ENCODE measurements at places on chromosomes 2 and 18.

GRCh38 chr2:185821467-185821866 is 82.9 kb downstream of the FSIP2 start:
- DNase-seq: no peak

DNA sequence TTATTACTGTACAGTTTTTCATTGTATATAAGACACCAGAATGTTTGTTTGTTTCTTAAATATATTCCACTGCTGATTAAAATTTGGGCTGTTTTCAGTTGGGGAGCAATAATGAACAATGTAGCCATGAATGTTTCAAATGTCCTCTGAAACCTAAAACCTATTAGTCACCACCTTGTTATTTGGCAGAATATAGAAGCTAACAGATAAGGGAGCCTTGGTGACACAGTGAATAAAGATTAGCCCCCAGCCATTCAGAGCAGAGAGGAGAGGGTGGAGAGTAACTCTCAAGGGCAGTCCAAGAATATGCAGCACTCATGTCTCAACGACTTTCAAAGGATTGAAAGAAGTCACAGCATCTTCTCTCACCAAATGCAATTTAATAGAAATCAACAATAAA is 43.1 kb upstream of the ATP8B1 start:
- DNase-seq: peak; percentile 62

- no peak for DNase-seq
Measured at GRCh38 chr2:237326266-237327171, 87.4 kb downstream of the COL6A3 start.

DNA sequence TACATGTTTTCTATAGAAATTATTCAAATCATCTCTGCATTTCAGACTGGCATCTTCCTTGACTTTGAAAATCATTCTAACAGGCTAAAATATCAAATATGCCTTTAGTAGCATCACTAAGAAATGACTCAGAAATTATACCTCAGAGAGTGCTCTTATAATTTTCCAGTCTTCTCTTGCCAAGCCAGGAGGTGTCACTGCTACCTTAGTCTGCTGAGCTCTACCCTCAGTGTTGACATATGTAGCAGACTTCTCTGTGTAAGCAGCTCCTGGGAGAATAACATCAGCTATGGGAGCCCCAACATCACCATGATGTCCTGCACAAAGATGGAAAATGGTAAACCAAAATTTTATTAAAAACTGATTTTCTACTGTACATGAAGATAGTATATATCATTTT is 31.6 kb downstream of the NDUFS1 start:
- DNase-seq: no peak

DNA sequence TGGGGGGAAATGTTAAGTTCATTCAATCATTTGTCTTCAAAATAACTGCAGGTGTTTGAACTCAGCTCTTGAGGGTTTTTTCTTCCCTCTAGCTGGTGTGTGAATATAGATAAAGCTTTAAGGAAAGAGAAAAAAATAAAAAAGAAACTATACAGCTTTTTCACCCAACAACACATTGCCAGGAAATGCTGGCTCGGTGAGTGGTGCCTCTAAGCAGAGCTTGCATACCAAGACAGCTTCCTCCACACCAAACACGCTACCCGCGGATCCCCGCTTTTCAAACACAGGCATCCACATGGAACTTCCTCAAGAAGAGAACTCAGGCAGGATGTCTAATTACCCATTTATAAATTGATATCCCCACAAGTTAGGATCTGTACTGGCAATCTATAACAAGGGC is 69.8 kb upstream of the TANK start:
- DNase-seq: no peak

GRCh38 chr2:177245010-177245422 is 19.5 kb downstream of the NFE2L2 start:
- DNase-seq: peak; percentile 62

DNA sequence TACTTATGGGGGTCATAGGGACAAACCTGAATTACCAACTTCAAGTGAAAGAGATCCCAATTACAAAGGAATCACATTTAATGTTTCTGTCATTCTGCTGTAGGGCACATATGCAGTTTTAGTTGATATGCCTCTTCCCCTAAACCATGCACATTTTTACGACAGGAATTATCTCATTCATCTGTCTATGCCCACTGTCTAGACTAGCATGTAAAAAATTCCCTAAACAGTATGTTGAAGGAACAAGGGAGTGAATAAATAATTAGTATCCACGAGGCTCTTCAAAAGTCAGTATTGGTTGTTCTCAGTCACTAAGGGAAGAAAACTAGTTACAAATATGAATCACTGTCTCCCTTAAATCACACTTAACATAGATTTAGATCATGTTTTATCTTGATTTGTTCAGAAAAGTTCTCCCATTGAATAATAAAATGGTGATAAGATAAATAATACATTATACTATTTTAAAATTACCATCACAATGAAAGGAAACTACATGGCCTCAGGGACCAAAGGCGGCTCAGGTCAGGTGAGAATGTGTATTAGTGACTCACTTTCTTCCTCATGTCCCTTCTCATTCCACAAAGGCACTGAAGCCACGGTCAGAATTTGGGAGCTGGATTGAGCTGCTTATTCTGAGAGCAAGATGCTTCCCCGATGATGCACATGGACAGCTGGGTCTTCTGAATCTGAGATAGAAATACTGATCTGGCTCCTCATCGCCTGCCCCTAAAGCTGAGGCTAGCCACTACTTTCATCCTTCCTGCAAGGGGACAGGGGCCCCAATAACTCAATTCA is 29.1 kb downstream of the DYM start:
- no peak for DNase-seq

GRCh38 chr2:65279756-65280155 is 52.1 kb downstream of the ACTR2 start:
- DNase-seq: no peak

DNA sequence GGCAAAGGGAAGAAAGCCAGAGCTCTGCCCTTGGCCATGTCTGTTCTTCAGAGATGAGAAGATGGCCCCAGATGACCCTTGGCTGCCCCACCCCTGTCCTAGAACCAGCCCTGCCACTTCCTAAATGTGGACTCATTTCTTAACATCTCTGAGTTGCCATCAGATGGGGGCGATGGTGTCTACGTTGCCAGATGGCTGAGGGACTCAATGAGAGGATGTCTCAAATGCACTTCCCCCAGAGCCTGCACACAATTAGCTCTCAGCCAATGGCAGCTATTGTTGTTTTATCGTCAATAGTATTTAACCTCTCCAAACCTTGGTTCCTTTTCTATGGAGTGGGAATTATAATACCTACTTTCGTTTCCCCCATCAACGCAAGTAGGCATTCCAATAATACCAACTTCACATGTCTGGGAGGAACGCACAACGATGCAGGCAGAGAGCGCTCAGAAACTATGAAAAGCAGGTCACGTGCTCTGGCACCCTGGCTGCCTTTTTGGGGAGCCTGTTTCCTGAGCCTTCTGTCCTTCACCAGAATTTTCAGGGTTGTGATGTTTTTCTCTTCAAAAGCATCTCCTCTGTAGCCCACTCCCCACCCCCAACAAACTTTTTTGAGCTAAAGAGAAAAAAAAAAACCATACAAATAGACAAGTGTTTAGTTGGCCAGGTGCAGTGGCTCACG is 100.3 kb downstream of the MCFD2 start:
- no peak for DNase-seq

- DNase-seq: no peak
Measured at GRCh38 chr2:224440988-224441387, 39.1 kb upstream of the FAM124B start.

DNA sequence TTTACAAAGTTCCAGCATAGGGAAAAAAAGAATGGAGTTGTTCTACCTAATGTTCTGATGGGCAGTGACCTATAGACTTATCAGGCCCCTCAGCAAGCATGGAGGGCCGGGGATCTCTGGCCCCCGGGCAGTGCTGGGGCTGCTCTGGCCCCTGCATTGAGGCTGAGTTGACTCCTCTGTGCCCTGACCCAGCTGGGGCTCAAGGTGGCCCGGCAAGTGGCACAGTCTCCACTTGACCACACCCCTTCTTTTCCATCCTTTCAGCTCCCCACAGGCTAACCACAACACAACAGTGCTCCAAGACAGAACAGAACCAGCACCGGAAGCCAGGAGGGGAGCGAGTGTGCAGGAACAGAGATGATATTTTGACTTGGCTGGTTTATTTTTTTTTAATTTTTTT is 19.9 kb downstream of the TOGARAM2 start:
- no peak for DNase-seq

- DNase-seq: no peak
Measured at GRCh38 chr2:23320058-23320457, 64.9 kb upstream of the KLHL29 start.

GRCh38 chr2:52222128-52222527 is 1190.2 kb upstream of the NRXN1 start:
- no peak for DNase-seq

DNA sequence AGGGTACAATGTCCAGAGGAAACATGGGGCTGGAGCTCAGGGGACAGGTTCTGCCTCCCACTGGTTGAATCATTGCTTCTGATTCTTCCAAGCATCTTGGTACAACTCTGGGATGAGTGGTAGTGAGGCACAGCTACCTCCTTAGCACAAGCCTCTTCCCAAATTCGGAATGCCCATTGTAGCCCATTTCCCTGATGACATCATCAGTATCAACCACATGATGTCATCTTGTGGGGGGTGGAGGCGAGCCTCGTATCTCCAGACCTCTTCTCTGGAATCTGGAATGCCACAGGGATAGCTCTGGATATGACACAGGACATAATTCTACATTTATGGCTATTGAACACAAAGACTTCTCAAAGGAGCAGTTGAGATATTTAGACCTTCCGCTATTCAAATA is 715.2 kb downstream of the RNF144A start:
- DNase-seq: no peak

All from A549 (cell line).